ENCODE measurements at places on chromosomes 7 and 10.

DNA sequence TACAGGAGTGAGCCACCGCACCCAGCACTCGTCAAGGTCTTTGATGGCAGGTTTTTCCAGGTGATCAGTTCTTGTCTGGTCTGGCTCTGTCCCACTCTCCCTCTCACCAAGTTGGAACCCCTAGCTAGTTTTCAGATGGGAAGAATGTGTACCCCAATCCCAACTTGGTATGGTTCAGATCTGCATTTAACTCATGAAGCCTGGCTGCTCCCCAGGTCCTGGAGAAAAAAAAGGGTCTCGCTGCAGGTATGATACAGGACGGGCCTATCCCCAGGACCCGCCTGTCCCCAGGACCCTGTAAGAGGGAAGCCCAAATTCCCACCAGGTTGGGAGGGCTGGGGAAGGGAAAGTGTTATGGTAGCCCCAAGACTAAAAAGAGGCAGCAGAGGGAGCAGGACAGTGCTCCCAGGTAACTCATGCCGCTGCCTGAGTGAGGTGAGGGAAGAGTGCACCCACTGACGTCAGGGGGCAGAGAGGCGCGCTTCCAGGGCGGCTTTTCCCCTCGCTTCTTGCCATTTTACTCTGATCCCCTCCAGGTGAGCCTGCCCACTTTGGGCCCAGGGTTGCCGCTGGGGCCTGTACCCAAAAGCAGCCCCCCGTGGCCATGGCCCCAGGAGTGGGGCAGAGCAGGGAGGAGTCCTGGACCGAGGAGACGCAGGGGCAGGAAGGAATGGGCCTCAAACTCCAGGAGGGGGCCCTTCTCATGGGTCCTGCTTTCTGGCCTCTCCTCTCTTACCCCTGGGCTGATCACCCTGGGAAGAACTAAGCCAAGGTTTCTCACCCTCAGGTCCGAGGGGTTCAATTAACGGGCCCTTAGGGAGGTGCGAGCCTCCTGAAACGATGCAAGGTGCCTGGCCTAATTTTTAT lies 36.4 kb upstream of the SRRM3 start:
- DNase-seq, result no peak

DNA sequence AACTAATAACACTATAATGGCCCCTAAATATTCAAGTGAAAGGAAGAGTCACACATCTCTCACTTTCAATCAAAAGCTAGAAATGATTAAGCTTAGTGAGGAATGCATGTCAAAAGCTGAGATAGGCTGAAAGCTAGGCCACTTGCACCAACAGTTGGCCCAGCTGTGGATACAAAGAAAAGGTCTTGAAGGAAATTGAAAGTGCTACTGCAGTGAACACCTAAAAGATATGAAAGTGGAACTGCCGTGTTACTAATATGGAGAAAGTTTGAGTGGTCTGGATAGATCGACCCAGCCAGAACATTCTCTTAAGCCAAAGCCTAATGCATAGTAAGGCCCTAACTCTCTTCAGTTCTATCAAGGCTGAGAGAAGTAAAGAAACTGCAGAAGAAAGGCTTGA lies 12.1 kb upstream of the SNX13 start:
- DNase-seq, result no peak

- DNase-seq, result no peak
These were observed 144.1 kb upstream of the NRG3 start for GRCh38 chr10:81730891-81731290.

DNA sequence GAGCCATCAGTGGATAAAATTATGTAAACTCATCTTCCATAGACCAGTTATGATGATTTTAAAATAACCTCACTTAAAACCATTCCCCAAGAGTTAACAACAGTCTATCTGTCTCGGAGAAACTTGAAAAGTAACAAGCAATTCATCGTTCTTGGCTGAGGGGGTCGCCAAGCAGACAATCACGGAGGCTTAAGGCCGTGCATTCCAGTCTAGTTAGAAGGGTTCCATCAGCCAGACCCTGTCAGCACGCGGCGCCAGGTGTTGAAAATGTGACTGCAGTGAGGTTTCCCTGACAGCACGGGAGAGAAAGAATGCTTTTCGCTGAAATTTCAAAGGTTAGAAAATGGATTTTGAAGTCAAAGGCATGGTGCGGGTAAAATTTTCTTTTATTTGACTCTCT lies 1025.0 kb upstream of the CELF2 start:
- DNase-seq, result no peak

DNA sequence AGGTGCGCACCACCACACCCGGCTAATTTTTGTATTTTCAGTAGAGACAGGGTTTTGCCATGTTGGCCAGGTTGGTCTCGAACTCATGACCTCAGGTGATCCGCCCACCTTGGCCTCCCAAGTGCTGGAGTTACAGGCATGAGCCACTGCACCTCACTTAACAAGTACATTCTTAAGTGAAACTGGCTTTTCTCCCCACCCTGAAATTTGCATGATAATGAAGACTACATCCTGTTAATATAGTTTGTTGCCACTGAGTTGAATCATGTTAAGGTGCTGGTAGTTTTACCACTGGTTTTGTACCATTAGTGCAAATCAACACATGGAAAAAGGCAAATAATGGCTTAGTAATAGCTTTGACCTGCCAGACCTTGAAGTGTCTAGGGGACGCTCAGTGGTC lies 62.2 kb downstream of the MPLKIP start:
- no peak for DNase-seq
